ELR (cell line): ENCODE measurements at places on chromosomes 13 and 19.

GRCh38 chr19:49492573-49493405 is 3.4 kb upstream of the RPS11 start:
- DNase-seq = peak; percentile 75

DNA sequence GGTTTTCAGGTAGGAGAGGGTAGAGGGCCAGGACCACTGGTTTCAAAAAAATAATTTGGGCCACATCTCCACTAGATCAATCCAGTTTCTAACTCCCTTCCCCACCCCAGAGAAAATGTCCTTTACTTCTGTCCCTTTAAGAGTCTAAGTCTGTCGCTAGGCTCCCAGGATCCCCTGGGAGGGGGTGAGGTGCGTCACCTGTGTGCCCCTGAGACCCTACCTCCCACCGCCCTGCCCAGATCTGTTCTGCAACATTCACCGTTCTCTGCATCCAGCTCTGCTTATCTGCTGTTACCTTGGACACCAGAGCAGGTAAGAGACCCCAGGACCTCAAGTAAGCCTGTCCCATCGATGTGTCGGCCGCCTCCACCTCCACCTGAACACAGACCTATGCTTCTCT is at the start of gene GFY:
GFY (plus strand) TSS at position 211 of the 400 bp plus-strand sequence. CDS start 1,043 bp downstream, outside the sequence.
- no peak for DNase-seq

DNA sequence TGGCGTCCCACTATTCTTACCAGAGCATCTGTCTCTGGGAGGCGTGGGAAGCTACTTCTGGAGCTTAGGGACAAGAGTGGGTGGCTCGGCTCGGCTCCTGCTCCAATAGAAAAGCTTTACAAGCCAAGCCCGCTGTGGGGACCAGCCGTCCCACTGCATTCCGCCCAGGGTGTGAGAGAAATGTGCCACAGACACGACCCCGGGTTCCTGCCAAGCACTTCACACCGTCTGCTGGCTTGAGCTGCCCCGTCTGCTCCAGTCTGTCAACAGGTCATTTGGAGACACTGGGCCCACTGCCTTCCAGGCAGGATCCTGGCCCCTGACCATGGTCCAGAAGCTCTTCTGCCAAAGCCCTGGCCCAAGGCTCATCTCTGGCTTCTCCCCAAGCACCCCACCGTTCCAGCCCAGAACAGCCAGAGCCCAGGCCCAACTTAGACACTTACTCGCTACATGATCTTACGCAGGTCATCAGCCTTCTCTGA is 6.5 kb upstream of the FKRP start:
- DNase-seq = no peak

- DNase-seq = no peak
These were observed 5.5 kb downstream of the ZNF493 start for GRCh38 chr19:21402303-21402985.

- peak; percentile 20 for DNase-seq
These were observed 264.0 kb downstream of the TBC1D4 start for GRCh38 chr13:75217949-75218348.

DNA sequence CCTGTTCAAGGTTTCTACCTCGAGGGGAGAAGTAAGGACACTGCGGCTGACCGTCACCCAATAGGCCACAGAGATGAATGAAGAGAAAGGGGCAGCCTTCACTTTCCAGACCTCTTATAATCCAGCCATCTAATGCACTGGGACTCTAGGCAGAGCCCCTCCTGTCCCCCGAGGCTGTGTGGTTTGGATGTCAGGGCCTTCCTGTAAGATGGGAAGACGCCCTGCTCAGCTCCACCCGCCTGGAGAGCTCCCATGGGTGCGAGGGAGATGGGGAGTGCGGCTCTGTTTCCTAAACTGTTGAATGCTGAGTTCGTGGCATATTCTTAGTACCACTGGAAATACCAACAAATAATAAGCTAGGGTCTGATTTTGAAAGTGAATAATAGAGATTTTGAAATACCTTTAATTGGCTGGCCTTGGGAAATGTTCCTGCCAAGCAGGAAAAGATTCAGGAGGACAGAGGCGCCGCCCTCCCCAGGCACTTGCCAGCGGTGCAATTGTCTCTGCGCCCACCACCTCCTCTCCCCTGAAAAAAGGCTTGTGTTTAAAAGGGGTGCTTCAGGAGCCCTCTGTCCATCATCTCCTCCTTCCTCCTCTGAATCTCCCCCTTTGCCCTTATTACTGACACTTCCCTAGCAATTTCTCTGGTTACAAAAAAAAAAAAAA is 85.4 kb upstream of the GPR183 start:
- DNase-seq = no peak

- peak; percentile 28 for DNase-seq
These were observed 1.1 kb upstream of the SWSAP1 start for GRCh38 chr19:11373166-11373884.

- no peak for DNase-seq
These were observed 1.3 kb downstream of the CCDC159 start for GRCh38 chr19:11347546-11348039.
